Right forelimb (tissue), 1 donor: ENCODE measurements at places on chromosomes 6 and 20.

DNA sequence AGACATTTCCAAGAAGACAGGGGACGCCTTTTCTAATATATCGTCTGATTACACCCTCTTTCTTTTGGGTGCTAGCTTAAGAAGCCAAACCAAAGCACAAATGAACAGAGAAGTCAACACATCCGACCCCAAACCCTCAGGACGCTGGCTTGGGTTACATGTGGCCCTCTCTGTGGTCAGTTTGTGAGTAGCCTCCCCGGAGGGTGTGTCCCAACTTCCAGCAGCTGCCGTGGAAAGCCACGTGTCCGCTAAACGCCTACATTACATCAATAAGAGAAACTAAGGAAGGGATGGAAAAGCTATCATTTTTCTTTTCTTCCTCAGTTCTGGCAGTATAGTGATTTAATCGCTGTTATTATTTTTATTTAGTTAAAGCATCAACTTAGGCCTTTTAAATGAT, 487 bp upstream of the BMP6 start:
- DNase-seq: no peak

DNA sequence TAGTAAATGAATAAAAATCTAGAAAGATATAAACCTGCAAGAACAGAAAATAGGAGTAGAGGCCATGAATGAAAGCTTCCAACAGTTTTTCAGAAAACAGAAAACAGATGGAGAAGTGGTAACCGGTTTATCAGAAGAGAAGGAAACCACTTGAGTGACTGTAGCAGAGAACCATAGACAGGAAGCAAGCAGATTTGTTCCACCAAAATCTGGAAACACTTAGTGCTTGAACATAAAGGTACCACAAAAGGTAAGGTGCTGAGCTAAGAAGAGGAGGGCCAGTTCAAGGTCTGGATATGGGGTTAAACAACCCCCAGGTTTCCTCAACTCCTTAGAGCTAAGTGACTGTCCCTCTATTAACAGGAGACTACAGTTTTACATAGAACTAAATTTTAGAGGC, 9.2 kb upstream of the KIAA0319 start:
- no peak for DNase-seq

GRCh38 chr6:127204281-127204680, 62.4 kb upstream of the RNF146 start:
- DNase-seq: no peak

- DNase-seq: no peak
These were observed 101.5 kb downstream of the NRSN1 start for GRCh38 chr6:24227556-24227955.

DNA sequence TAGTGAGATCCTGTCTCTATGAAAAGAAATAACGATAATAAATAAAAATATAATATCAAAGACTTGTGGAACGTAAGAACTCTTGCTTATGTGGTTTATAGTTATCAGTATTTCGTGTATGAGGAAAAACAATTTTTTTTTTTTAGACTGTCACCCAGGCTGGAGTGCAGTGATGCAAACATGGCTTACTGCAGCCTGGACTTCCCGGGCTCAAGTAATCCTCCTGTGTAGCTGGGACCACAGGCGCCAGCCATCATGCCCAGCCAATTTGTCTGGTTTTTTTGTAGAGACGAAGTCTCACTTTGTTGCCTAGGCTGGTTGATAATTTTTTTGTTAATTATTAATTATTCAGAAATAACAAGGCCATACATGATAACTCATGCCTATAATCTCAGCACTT, 18.6 kb upstream of the CDK19 start:
- DNase-seq: no peak

DNA sequence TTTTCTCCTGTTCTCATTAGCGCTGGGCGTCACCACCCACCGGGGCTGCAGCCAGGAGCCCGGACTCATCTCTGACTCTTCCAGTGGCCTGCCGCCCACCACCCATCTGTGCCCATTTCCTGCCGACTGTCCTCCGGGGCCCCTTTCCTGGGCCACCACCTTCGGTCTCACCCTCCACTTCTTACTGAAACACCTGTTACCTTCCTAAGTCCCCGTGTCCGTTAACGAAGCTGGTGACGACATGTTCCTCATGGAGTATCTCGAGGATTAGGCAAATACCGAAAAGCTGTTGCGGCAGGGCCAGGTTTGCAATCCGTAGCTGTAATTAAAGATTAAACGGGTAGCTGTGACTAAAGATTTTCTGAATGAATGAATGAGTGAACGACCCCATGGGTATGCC, 80.2 kb downstream of the SRC start:
- DNase-seq: no peak

DNA sequence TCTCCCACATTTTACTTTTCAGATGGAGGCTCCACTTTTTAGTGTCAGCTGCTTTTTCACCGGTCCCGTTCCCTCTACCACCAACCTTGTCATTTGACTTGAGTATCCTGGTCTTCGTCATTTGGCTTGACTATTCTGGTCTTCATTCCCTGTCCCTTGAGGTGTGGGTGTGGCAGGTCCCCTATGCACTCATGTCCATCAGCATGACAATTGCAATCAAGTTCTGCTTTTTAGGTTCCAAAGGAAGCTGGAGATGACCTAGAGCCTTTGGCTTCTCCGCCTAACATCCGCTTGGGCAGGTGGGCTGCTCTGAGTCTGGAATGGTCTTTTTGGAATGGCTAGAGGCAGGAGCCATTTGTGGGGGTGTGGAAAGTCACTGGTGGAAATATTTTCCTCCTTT, 99.8 kb upstream of the MLN start:
- no peak for DNase-seq

- DNase-seq: no peak
These were observed 16.7 kb upstream of the GSTA3 start for GRCh38 chr6:52925919-52926792.

- no peak for DNase-seq
These were observed 14.3 kb upstream of the KCNB1 start for GRCh38 chr20:49496553-49497397.

- no peak for DNase-seq
These were observed 312.9 kb downstream of the GJA1 start for GRCh38 chr6:121748376-121748775.

DNA sequence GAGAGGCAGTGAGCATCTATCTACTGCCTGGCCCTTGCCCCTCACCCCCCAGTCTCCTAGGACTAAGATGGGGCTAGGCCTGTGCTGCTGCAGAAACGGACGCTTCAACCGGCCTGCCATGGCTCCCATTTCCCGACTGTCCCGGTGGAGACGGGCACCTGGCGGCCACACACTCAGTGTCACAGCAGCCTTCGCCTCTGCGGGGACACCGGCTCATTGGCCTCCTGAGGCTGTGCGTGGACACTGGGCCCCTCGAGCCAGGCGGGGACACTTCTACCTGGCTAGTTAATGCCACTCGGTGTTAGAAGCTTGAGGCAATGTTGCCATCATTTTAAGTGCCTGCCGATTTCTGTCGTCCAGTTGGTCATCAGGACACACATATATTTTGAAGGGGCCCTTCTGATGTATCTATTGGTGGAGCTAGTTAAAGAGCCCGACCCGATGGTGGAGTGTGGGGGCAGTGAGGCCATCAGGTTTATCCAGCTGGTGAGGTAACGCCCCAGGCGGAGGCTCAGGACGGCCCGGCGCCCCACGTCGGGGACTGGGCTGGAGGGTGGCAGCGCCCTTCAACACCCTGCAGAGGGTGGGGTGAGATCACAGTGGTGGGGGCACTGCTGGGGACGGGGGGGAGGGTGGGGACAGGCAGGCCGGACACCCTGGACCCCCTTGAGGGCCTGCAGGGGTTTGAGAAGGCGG, 58.9 kb upstream of the GATA5 start:
- DNase-seq: no peak

DNA sequence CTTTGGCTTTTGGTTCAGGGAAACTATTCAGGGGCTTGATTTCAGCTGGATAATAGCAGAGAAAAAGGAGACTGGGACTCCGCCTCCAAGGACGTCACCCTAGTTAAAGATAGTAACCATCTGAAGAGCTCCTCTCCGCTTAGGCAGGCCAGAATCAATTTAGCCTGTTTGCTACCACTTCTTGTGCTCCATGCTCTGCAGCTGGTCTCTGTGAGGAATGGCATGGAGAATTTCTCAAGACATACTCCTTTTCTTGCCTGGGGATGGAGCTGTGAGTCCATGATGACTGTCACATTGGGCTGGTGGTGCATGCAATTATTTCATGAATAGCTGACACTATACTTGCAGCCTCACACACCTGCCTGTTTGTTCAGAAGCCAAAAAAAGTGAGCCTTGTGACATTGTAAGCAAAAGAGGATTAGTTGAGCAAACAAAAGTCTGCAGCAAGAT, 61.4 kb downstream of the TXLNB start:
- no peak for DNase-seq

DNA sequence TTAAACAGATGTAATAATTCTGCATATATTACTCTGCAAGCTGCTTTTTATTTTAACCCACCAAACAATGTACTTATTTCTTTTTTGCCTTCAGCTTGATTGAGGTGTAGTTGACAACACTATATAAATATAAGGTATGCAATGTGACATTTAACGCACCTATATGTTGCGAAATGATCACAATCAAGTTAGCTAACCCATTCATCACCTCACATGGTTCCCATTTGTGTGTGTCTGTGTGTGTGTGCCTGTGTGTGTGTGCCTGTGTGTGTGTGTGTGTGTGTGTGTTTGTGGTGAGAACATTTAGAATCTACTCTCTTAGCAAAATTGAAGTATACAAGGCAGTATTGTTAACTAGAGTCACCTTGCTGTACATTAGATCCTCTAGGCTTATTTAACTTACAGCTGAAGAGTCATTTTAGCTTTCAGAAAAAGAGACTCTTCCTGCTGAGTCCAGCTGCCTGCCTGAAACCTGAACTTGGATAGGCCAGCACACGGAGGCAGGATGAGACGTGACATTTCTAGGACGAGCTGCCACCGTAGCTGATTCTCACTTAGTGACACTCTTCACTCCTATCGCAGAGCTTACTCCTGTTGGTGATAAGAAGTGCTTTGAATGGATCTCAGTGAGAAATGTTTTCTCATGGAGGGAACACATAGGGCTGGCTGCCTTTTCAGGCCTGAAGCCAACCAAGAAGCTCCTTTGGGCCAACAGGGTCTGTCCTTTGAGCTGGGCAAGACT, 126.5 kb upstream of the RIPOR2 start:
- no peak for DNase-seq

DNA sequence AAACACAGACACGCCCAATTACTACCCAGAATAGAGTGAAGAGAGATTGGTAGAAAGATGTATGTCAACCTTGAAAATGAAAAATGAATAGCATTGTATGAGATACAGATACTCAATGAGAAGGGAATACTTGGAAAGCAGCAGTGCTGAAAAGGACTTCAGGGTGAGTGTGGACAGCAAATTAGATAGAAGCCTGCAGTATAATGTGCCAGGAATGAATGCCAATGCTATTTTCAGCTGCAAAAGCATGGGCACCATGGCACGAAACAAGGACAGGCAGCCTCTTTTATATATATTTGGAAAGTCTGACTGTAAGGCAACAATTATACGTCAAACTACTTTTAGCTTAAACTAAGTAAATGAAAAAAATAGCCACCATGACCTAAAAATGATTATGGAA, 118.2 kb downstream of the PTCHD4 start:
- DNase-seq: no peak

DNA sequence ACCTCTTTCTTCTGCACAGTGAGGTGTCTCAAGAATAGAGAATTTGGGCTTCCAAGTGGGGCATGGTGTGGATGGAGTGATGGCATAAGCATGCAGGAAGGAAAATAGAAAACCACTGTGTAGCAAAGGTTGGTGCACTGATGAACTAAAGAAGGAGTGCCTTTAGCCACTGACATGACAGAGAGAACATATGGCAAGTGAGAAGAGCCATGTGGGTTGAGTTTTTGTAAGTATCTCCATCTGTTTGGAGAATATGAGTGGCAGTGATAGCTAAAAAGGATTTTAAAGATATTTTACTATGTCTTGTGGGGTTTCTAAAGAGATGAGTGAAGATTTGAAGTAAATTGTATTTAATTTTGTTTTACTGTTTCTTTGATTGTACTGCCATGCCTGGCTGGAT, 160.5 kb upstream of the GRIK2 start:
- DNase-seq: no peak

- no peak for DNase-seq
These were observed 16.6 kb upstream of the LYRM2 start for GRCh38 chr6:89655122-89655521.

DNA sequence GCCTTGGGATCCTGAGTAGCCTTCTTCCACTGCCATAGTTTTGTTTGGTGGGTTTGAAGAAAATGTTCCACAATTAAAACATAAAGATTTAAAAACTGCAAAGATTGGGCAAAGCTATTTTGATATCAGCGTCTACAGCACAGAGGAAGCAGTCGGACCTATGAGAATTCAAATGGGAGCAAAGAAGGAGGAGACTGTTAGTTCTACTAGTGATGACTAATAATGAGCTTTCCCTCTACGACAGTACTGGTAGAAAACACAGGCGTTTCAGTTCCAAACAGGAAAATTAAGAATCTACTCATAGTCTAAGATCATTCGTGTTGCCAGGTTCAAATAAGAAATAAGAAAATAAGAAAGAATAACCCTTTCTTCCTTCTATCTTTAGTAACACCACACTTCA, 121.2 kb downstream of the INSM1 start:
- no peak for DNase-seq

DNA sequence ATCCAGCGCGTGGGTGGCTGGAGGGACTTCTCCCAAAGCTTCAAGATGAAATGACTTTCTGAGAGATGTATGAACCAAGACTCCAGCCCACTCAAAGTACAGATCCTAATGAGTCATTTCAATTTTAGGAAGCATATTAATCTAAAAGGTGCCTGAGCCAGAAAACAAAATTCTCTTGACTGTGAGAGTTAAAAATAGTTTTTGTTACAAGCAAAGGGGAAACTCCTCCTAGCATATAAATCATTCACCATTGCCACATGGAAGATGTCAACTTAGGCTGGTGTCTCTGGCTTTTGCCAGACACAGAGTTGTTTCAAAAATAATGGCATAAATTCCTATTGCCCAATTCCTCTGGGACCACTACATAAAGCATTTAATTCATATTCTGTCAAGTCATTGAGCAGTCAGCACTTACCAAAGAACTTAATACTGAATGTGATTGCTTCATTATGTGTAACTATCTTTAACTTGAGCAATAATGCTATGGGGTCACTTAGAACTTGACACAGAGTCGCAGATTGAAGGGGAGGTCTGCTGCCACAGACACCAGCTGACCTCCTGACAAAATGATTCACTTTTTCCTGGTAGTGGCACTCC, 280.6 kb downstream of the SLC35F1 start:
- DNase-seq: no peak

- no peak for DNase-seq
These were observed 214.2 kb downstream of the COL19A1 start for GRCh38 chr6:70080443-70081070.

DNA sequence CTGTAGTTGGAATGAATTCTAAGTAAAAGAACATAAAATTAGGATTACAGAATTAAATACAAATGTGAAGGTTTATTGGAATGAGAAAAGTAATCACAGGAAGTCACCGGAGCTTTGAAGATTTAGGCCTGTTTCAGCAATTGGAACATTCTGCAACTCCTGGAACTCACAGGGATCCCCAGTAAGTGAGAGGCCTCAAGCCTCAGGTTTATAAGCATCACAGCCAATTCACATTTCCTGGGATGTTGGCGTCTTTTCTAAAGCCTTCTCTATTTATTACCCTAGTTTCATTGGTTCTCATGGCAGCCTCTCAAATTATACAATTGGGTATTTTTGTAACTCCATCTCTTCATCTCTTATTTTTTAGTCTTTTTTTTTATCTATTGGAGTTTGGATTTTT, 90.4 kb upstream of the HIVEP1 start:
- DNase-seq: no peak
